ENCODE measurements at places on chromosomes 3 and 15.

DNA sequence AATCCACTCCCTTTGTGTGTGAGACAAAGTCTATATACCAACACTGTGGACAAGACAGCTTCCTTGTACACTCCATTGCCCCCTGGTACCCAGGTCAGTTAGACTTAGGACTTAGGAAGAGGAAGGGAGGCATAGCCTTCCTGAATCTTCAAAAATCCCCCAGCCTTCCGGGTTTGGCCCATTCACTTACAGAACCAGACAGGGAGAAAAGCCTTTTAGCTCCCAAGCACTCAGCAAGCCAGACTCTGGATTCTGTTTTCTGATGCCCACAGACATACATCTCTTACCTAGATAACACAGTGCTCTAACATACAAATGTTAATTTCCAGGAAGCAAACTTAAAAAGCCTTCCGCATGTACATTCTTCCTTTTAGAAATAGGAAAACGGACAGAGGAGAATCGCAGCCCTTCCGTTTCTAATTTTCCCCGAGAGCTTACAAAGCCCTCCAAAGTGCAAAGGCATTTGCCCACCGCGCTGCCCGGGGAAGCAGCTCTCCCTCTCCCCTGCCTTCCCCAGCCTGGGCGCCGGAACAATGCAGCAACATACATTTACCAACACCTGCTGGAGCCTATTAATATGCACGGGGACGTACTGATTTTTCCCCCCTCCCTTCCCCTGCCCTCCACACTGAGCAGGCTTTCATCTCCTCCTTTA is 442.0 kb downstream of the MAGI1 start:
- DNase-seq: no peak

DNA sequence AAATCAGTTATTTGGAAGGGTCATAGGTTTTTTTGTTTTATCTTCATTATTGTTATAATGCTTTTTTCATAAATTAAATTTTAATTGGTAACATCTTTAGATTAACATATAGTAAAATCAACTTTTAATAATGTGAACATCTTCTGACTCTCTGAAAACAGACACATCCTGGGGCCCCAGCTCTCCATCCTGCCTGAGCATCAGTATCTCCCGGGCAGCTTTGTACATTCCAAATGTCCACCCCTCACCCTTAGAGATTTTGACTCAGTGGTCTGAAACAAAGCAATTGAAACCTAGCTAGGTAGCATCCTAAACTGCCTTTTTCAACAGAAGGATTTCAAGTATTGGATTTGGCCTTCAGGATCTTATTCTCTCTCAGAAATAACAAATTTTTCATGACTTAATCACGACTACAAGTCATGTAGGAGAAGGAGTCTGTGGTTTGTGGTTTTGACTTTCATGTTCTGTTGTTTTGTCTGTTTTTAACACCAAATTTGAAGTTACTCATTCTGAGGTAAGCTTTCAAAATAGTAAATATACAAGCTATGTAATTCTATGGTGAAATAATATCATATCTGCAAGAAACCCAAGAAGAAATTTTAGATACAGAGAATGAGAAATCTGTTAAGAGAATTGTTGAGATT is 147.3 kb upstream of the UBE2E2 start:
- no peak for DNase-seq

DNA sequence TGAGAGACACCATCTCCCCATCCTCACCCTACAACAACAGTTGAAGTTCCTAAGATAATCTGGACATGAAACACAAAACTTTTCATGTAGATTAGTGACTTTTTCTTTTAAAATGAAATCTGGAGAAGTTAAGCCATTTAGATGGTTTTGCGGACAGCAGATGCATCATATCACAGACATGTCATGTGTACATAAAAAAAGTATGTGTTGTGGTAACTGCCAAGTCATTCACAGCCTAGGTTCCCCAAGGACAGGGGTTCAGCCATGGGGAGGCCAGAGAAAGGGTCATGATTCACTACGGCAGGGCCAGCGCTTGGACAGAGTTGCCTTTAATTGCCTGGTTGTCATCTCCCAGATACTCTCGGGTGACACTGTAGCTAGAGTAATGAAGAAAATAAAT is 163.2 kb downstream of the PDZRN3 start:
- DNase-seq: no peak

DNA sequence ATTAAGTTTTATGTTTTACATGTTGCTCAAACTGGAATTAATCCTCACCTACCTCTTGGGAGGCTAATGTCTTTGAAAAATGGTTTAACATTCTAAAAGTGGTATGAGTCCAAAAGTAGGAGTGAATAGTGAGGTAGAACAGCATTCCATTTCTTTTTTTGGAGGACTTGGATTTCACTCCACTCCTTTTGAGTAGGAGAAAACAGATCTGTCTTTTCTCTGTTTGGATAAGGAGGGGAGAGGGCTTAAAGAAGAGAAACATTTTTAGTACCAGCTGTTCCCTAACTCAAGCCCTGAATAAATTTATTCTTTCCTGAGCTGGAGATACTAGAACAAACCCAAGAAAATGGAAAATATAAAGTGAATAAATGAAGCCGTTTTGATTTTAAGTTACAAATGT is 687.9 kb downstream of the MECOM start:
- DNase-seq: no peak

DNA sequence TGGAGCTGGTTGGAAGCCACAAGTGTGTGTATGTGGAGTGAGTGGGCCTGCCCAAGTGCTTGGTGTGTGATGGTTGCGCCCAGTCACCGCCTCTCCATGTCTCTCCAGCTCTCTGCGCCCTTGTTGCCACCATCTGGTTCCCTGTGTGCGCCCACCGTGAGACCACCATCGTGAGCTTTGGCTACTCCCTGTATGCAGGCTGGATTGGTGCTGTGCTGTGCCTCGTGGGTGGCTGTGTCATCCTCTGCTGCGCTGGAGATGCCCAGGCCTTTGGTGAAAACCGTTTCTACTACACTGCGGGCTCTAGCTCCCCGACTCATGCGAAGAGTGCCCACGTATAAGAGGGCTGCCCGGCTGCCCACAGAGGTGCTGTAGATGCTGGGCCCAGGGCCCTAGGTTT is 13.7 kb downstream of the CLDN11 start:
- no peak for DNase-seq

DNA sequence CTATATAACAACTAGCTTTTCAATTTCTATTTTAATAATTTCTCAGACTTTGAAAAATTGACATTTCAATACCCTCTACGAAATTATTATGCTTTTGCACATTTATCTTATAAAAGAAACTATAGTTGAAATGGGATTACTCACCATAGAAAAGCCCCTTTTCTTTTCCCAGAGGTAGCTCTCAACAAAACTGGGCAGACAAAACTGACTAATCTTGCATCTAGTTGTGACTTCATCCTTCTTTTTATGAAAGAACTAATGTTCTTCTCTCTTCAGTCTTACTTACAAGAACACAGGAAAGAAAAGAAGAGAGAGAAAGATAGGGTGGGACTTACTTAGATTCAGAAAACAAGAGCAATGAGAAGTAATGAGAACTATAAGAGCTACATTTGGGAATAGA is 61.0 kb downstream of the GPR160 start:
- DNase-seq: no peak

DNA sequence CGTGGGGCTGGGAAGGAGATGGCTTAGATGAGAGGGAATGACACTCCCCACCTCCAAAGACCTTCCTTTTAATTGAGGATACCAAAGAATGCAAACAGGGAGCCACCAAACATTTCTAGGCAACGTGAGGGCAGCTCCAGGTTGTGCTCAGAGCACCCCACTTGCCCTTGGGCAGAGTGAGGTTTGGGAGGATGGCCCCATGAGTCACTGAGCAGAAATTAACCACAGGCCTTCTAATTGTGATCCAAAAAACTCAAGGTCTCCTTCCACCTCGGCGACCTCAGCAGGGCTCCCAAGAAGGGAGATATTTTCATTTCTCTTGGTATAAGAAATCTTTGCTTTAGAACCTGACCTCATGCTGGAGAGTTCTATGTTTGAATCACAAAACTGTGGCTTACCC is 305.0 kb upstream of the TPM1 start:
- DNase-seq: no peak

DNA sequence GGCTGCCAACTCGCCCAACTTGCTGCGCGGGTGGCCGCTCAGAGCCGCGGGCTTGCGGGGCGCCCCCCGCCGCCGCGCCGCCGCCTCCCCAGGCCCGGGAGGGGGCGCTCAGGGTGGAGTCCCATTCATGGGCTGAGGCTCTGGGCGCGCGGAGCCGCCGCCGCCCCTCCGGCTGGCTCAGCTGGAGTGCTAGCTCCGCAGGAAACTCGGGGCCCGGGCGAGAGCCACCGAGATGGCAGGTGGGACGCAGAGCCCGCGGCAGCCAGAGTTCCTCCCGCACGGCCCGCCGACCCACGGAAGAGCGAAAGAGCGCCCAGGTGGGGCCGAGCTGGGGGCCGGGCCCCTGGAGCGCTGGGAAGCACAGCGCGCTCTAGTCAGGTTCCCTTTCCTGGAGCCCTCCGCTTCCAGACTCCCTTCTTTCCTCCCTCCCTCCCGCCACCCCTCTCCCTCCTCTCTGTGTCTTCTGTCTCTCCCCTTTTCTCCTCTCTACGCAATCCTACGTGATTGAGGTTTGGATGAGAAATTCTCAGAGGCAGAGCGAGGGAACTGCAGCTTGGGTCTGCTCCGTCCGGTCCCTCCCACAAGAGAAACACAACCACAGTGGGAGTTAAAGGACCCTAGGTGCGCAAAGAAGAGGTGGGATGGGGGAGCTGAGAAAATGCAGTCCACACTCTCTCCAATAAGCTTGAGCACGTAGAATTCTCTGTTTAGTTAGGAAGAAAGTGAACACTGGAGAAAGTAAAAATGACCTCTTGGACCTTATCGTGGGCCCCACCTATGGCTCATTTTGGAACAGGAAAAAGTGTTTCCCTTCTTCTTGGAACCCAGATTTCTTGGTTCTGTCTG is 317.3 kb downstream of the FGF12 start:
- no peak for DNase-seq

GRCh38 chr15:74304431-74304830 is 63.0 kb downstream of the CYP11A1 start:
- DNase-seq: no peak

DNA sequence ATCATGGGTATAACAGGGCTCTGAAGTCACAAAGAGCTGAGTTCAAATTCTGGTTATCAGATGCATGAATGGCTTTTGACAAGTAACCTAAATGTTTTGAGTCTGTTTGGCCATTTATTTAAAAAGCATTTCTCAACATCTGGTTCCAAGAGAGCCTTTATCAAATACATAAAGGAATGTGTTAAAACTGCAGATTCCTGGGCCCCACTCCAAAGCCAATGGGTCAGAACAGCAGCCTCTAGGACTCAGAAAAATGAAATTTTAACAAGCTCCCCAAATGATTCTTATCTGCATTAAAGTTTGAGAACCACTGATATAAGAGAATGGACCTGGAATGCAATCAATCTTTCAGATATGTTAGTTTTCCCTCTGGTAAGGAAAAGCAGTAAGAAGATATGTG is 3.4 kb downstream of the B4GALT4 start:
- DNase-seq: no peak
